ENCODE measurements at places on chromosomes 2 and 18.

DNA sequence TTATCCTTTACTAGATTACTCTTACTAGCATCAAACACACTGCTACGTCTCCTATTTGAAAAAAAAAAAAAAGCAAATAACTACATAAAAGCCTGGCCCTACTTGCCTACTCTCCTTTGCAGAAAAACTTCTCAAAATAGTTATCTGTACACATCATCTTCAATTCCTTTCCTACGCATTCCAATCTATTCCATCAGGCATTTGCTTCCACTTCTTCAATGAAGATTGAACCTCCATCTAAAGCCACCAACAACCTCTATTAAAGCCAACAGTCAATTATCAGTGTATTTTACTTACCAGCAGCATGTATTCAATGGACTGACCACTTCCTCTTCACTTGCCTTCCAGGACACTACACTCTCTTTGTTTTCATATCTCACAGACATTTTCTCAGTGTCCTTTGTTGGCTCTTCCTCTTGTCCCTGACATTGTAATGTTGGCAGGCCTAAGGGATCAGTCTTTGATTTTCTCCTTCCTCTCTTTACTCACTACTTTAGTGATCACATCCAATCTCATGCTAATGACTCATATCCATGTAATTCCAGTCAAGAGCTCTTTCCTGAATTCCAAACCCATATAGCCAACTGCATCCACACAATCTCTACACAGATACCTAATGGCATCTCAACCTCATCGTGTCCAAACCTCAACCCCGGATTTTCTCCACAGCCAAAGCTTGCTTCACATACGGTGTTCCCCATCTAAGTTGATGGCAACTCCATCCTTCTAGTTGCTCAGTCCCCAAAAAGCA lies 131.3 kb downstream of the CCDC148 start:
- no peak for DNase-seq

DNA sequence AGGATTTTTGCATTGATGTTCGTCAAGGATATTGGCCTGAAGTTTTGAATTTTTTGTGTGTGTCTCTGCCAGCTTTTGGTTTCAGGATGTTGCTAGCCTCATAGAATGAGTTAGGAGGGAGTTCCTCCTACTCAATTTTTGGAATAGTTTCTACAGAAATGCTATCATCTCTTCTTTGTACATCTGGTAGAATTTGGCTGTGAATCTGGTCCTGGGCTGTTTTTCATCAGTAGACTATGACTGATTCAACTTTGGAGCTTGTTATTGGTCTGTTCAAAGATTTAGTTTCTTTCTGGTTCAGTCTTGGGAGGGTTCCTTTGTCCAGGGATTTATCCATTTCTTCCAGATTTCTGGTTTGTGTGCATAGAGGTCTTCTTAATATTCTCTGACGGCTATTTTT lies 166.7 kb downstream of the ST6GAL2 start:
- DNase-seq: no peak

GRCh38 chr2:36741188-36741837 lies 44.8 kb downstream of the VIT start:
- no peak for DNase-seq

- no peak for DNase-seq
Measured at GRCh38 chr2:239465017-239466001, 64.5 kb upstream of the HDAC4 start.

- no peak for DNase-seq
Measured at GRCh38 chr18:31302991-31303390, 15.0 kb upstream of the DSG1 start.

GRCh38 chr2:182230561-182230960 lies 196.3 kb downstream of the PDE1A start:
- DNase-seq: no peak

DNA sequence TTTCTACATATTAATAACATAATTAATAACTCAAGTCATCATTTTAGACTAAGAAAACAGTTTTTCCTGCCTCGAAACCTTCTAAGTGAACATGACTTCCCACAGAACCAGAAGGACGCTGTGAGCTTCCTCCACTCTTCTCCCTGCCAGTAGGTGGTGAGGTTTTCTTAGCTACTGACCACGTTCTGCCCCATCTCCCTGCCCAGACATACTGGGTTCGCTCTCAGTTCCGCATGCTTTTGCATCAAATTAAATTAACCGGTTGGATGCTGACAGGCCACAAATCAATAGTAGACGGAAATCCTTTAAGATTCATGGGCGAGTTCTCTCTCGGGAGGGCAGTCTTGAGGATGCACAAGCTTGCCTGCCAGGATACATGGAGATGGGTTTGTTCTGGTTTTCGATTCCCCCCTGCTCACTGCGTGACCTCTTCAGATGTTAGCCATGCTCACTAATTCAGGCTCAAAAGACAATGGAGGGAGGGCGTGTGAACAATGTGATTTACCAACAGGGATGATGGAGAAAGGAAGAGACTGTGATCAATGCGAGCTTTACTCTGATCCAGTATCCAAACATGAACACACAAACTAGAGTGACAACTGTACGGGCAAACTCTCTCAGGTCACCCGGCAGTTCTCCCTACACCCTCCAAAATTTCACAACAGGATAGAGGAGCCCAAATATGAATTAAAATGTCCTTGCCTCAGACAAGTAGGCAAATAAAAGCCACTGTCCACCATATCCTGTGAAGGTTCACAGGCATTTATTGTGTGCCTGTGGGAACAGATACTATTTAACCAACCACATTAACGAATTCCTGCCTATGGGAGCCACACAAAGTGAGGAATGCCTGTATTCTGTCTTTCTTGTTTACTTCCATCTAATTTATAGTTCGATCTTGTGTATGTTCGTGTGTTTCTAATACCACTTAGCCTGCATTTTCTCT lies 375.7 kb downstream of the EIPR1 start:
- DNase-seq: no peak

DNA sequence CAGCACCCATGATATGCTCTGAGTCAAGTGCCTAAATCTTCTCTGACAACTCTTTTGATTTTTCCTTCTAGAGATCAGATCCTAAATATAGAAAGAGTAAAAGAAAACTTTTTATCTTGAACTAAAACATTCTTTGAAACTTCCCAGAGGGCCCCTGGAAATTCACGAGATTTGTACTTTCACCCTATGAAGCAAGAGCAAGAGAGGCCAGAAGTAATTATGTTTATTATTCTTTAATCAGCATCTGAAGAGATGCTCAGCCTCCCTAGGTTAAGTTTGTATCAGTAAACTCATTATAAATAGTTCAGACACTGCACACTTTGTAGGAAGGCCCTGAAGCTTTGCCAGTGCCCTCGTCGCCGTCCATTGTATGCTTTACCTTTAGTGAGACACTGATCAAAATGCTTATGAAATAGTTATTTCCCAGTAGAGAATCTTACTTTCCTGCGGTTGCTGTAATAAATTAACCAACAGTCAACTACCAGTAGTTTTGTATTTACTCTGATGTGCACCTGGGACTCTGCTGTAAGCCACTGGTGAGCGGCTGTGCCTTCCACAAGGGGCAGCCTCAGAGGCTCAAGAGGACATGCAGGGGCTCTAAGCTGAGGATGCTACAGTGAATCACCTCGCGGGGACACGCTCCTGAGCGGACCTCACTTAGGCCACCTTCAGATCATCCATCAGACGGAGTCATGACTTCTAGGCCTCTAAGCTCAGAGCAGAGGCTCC lies 71.9 kb downstream of the BIN1 start:
- no peak for DNase-seq

DNA sequence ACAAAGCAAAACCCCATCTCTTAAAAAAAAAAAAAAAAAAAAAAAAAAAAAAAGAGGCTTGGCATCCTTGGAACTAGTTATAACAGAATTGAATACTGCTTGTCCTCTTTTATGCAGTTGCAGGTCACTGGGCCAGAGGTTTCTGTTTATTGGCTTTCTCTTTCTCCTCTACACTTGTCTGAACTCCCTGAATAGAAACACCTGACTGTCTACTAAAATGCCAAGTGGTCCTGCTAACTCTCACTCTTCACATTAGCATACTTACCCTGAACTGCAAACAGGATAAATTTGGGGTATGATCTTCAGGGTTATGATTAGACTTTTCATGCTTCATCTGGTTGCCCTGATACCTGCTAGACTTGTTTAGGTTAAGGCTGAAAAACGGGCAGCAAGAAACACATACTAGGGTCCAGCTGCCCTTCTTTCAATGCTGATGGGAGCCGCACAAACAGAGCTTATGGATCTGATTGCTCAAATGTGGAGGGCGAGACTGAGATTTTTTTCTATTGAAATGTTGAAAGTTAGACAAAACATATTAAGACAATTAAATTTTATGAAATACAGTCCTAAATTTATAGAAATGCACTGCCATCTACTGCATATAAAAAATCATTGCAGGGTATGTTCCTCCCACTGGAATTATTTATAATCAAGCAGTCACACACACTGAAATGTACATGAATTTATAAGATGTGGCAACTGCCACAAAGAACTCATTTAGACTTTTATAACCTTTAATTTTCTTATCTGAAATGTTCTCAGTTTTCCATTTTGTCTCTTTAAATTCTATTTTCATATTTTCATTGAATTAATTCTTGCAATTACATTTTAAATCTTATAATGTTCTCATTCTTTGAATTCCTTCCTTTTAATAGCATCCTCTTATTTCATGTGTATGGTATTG lies 40.8 kb downstream of the GTF3C3 start:
- DNase-seq: no peak

DNA sequence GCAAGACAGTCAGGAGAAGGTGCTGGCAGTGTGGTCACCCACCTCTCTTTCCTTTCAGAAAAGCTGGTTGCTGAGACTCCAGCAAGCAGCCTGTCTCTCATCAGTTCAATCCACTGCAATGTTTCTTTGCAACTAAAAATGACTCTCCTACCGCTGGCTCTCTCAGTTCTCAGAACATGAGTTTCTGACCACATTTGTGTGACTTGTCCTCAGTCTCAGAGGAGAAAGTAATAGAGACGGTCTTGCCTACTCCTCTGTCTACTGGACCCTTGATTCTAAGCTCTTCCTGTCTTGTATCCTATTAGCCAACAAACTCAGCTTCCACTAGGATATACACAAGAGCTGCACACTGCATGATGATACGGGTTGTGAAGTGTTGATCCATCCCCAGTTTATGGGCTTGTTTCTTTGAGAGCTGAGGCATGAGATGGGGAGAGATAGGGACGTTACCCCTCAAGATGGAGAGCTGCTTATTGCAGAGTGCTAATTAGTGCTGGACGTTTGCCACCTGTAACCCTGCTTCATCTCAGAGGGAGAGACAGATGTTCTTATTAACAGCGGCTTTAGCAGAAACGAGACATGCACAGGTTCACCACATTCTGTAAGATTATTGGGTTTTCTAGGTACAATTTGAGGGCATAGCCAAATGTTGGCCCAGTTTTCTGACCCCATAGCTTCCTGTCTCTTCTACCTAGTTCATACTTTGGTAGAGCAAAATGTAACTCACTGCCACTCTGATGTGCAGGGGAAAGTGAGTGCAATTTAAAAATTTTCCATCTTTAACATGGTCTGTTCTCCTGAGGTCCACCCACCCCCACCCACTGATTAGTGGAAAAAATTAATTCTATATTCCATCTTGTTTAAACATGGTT lies 32.4 kb upstream of the YWHAQ start:
- no peak for DNase-seq

- DNase-seq: no peak
Measured at GRCh38 chr2:169464882-169465281, 14.4 kb upstream of the BBS5 start.

Measured in NCI-H1417 treated with DMSO at 0.1 percent for 48 hours (cell line).